DMS79 (cell line): ENCODE measurements at places on chromosomes 5 and 9.

DNA sequence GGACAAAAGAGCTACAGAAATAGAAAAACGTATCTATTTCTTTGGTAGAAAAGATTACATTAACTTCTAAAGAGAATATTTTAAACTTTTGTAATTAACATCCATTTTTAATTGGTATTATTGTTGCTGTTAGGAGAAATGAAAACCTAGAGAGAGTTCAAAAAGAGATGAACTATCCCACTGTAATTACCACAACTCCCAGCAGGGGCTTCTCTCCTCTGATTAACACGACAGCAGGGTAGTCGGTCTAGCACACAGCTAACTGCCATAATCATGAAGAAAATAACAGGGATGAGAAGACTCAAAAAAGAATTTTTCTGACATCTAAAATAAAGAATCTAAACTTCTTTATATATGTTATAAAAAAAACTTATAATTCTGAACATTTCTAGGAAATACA lies 86.2 kb upstream of the CDH9 start:
- no peak for DNase-seq

GRCh38 chr9:131461166-131461565 lies 41.6 kb upstream of the POMT1 start:
- DNase-seq, result no peak

GRCh38 chr5:178553517-178553916 lies 36.7 kb downstream of the COL23A1 start:
- no peak for DNase-seq

GRCh38 chr9:70901746-70902145 lies 219.7 kb downstream of the TRPM3 start:
- DNase-seq, result no peak

DNA sequence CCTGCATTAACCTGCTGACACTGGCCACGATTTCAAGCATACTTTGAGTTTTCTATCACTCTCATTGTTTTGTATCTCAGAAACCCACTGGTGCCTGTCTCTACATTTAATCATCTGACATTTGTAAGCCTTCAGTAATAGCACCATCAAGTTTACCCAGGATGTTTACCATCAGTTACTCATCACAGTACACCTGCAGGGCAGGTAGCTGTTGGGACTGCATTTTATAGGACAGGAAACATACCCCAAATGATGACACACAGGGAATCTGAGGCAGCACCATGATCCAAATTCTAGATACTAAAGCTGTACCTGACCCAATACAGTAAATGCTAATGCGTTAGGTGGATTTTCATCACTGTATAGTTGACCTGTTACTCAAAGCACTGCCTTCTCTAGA lies 114.2 kb downstream of the FEM1C start:
- DNase-seq, result no peak

DNA sequence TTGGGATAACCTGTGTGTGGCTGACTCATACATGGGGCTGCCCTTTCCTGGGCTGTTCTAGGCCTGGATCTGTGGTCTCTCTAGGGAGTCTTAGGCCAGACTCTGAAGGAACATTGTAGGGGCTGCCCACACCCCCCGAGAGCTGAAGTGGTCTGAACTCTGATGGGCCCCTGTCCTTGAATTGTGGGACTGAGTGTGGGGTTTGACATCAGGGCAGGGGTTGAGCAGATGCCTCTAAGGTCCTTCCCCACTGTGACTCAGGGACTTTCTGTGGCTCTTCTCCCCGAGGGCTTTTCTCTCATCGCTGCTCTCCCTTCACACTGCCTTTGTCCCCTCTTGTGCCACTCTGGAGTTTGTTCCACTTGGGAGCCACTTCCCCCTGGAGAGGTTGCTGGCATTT lies 215.0 kb downstream of the MELK start:
- DNase-seq, result no peak

- no peak for DNase-seq
Observed at GRCh38 chr5:112329419-112330090, 89.5 kb downstream of the EPB41L4A start.

GRCh38 chr9:20838218-20838617 lies 154.2 kb downstream of the FOCAD start:
- no peak for DNase-seq

DNA sequence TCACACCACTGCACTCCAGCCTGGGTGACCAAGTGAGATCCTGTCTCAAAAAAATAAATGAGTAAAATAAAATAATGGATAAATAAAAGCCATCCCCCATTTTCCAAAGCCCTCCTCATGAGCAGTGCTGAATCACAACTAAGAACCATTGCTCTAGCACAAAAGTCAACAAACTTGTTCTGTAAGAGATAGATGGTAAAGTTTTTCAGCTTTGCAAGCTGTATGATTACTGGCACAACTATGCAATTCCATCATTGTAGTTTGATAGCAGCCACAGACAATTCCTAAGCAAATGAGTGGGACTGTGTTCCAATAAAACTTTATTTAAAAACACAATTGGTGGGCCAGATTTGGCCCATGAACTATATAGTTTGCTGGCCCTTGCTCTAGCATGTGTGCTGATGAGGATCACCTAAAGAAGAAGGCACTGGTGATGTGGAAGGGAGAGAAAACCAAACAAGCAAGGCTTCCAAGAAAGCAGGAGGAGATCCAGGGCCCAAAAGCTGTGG lies 64.6 kb downstream of the NEURL1B start:
- no peak for DNase-seq

- no peak for DNase-seq
Observed at GRCh38 chr5:147752666-147753290, 29.8 kb downstream of the JAKMIP2 start.

GRCh38 chr5:172501708-172502320 lies 47.5 kb upstream of the SH3PXD2B start:
- DNase-seq, result no peak

DNA sequence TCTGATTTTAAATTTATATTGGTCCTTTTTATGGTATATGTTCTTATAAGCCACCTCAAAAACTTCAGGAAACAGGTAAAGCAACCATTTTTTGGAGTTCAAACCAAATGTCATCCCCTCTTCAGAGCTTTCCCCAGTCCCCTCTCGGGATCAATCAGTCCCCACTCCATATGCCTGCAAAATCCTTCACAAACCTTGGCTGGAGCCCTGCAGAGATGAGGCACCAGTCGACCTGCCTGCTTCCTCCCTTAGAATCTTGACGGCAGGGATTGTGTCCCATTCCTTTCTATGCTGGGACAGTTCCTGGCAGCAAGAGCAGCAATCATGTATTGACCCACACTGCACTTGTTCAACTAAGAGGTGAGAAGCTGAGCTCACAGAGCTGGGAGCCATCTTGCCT lies 22.6 kb downstream of the B4GALT1 start:
- no peak for DNase-seq

GRCh38 chr9:20804489-20805250 lies 120.6 kb downstream of the FOCAD start:
- peak; percentile 1 for DNase-seq

DNA sequence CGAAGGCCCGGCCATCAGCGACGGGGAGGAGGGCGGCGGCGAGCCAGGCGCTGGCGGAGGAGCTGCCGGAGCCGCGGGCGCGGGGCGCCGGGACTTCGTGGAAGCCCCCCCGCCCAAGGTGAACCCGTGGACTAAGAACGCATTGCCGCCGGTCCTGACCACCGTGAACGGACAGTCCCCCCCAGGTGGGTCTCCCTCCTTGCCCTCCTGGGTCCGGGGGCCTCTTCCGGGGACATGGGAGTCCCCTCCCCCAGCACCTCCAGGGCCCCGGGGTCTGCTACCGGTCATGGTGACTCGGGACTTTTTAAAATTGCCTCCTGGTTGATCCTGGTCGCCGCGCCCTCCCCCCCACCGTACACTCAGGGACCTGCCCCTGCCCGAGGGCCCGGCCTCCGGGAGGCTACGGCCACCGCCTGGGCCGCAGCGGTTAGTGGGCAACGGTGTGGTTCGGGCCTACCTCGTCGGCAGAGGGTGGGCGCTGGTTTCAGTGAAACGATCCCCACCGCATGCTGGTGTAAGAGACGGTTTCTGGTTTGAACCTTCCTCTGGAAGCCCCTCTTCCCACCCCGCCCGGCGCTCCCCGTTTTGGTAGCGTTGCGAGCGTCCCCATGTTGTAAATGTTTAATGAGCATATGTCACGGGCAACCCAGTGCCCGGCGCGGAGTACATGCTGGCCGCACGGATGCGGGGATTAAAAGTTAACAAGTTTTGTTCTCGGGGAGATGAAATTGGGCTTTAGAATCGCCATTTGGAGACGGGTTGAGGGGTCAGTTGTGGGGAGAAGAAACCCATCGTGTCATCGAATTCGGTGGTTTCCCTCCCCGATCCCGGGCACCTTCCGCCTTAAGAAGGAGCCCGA lies 1.1 kb downstream of the LARP1 start:
- no peak for DNase-seq

DNA sequence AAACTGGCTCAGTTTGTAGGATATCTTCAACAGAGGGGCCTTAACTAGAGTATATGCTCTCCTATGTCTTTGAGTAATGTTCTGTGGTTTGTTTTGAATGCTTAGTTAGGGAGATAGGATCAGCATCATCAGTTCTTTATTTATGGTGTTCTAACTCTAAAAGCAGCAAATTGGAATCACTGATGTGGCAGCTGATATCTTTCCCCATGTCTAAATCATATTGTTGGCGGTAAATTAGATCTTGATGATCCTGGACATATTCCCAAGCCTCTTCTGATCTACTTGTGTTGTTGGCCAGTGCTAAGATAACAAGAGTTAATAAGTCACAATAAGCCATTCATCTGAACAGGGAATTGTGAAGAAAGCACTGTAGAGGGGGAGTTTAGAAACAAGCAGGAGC lies 332.4 kb upstream of the DAB2 start:
- DNase-seq, result no peak

GRCh38 chr9:137454597-137455358 lies 4.4 kb downstream of the NSMF start:
- DNase-seq, result no peak
